WTC11 (cell line): ENCODE measurements at places on chromosomes 2 and 18. TPM values are rescaled to one million over a fixed set of nuclear protein-coding genes. Genes with fewer than 3 reads are reported as not detected.

RETREG2 gene
- 50.2 to 60.2 TPM (median 52.8 TPM) in 3 replicates for total RNA-seq

LTBP1 gene
- total RNA-seq: 33.4 to 33.8 TPM (median 33.6 TPM) in 3 replicates

SLC8A1 gene
- 1.4 to 2.6 TPM (median 1.7 TPM) in 3 replicates for total RNA-seq

MYCN gene
- total RNA-seq: 68.3 to 77.5 TPM (median 75.3 TPM) in 3 replicates

NPC1 gene
- total RNA-seq: 23.9 to 38.3 TPM (median 27.3 TPM) in 3 replicates

RAPGEF4 gene
- 0.78 to 2.2 TPM (median 0.96 TPM) in 3 replicates for total RNA-seq

LYG1 gene
- total RNA-seq: 0.35 to 0.76 TPM (median 0.55 TPM) in 3 replicates
